ENCODE measurements at places on chromosomes 7 and 10.

DNA sequence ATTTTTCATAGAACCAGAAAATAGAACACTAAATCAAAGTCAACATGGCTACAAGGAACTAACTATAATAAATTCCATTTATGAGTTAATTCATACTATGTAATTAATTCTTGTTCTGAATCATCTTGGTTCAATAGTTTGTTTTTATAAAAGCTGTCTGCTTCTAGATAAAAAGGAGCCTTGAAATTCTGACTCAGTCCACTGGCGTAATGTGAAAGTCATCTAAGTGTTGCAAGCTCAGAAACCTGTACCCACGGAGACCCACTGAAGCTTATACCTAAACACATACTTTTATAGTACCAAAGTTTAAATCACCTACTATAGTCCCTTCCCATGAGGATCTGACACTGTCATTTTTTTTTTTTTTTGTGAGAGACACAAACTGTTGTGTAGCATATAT is 489.4 kb downstream of the SEMA3D start:
- no peak for DNase-seq

DNA sequence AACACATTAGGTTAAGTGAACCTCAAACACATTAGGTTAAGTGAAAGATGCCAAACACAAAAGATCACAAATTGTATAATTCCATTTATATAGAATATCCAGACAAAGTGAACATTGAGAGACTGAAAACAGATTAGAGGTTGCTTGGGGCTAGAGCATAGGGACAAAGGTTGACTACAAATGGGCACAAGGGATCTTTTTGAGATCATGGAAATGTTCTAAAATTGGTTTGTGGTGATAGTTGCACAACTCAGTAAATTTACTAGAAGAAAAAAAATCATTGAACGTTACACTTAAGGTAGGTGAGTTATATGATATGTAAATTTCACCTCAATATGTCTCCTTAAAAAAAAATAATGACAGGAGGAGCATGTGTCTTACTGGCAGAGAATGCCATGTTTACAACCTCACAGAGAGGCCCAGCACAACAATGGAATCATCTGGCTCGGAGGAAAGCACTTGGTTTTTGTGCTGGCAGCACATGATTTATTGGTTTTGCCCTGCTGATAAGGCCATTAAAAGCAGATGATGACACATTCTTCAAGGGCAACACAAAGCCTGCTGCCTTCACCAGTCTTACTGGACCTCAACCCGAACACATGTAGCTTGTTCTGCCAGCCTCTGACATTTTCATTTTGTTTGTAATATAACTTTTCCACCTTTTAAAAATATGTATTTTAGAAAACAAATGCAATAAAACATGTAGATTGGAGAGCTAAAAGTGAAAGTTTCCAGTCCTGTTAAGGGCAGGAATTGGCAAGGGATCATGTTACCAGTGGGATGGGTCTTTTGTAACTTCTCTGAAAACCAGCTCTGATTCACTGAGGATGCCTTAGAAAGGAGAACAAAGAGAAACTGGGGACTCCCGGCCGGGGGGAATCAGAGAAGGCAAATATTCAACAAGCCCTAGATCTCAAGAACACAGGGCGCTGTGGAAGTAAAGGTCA is 11.9 kb upstream of the LMOD2 start:
- no peak for DNase-seq

DNA sequence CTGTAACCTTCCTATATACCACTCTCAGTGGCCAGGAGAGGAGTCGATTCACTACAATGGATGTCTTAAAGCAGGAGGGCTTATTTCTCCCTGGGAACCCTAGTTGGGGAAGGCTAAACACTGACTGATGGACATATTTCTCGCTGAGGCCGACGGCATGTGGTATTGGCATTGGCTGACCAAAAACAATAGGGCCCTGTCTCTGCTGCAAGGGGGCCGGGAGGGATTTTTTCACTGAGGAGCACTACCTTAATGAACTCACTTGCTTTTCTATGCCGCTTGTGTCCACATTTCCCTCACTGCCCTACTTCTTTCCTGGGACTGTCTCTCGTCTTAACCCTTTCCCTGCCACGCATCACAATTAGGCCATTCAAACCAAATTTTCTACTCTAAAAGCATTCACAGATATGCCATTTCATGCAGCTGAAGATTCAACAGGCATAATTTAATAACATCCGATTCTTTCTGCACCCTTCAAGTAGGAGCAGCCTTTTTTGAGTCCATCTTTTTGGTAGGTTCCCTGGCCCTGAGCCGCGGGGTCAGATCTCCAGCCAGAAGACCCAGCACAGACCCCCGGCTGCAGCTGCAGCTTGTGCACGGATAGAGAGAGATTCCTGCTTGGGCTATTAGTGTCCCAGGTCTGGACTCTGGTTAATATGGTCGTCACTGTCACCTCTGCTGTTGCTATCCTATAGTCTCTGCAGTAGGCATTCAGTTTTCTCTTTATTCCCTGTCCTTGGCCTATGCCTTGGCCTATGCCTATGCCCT is 118.7 kb downstream of the HIPK2 start:
- DNase-seq, result no peak

DNA sequence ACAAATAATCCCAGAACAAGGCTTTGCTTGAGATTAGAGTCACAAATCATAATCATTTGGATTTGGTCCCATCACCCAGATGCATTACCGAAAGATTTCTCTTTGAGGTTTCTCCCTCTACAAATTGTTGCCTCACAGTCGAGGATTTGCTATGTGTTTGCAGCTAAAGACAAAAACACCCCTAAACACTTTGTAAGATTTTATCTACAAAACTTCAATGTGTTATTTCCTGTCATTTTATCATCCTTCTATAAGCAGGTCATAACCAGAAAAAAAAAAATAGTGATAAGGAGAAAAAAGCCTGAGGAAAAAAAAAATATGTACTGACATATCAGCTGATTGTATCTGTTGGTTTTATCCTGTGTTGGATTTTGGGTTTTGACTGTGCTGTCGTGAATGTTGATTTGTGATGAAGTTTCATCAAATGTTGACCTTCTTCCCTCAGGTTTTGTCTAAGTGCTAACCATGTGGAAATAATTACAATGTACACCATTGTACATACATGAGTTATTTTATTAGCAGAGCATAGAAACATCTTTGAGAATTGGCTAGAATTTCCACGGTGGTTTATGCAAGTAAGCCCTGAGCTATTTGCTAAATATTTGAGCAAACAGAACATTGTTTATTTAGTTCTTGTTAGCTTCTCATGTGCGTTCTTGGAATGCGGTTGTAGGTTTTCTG is 274.4 kb downstream of the NEBL start:
- DNase-seq, result no peak

GRCh38 chr10:110568055-110568735 is 700 bp downstream of the SMC3 start:
- peak; percentile 78 for DNase-seq
